T follicular helper cell (primary cell): ENCODE measurements at places on chromosomes 6 and 20.

- no peak for DNase-seq
These were observed 58.1 kb upstream of the SHLD1 start for GRCh38 chr20:5691918-5692618.

- no peak for DNase-seq
These were observed 32.9 kb downstream of the NUDT3 start for GRCh38 chr6:34359418-34360158.

- DNase-seq, result no peak
These were observed 13.0 kb downstream of the ALDH8A1 start for GRCh38 chr6:134936931-134937330.

DNA sequence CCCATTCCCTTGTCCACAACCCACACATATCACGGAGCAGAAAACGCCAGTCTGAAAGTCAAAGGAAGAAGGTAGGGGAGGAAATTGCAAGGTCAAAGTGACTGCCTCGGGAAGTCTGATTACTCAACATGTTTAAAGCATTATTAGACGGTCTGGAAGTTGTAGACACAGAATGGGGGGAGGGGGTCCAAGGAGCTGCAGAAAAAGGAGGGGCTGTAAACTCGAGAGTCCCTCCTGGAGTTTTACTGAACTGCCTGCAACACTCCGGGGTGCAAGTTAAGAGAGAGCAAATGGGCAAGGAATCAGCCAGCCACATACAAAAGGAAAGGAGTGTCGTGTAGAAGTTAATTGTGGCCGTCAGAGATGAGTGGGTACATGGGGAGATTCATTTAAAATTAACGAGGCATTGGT is 417.7 kb upstream of the JARID2 start:
- no peak for DNase-seq

- DNase-seq, result no peak
These were observed 158.0 kb upstream of the PMEPA1 start for GRCh38 chr20:57867807-57868206.

DNA sequence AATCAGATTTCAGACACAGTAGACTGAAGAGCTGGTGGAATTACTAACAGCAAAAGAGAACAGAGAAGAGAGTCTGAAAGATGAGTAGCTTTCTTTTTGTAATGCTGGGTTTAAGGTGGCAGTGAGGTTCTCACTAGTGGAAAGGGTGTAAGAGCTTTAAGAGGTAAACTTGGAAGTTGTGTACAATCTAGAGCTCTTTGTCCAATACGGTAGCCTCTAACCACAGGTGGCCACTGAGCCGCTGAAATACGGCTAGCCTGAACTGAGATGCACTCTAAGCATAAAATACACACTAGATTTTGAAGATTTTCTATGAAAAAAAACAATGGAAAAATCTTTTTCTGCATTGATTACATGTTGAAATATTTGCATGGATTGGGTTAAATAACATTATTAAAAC is 4.0 kb downstream of the ELOVL2 start:
- DNase-seq, result no peak

DNA sequence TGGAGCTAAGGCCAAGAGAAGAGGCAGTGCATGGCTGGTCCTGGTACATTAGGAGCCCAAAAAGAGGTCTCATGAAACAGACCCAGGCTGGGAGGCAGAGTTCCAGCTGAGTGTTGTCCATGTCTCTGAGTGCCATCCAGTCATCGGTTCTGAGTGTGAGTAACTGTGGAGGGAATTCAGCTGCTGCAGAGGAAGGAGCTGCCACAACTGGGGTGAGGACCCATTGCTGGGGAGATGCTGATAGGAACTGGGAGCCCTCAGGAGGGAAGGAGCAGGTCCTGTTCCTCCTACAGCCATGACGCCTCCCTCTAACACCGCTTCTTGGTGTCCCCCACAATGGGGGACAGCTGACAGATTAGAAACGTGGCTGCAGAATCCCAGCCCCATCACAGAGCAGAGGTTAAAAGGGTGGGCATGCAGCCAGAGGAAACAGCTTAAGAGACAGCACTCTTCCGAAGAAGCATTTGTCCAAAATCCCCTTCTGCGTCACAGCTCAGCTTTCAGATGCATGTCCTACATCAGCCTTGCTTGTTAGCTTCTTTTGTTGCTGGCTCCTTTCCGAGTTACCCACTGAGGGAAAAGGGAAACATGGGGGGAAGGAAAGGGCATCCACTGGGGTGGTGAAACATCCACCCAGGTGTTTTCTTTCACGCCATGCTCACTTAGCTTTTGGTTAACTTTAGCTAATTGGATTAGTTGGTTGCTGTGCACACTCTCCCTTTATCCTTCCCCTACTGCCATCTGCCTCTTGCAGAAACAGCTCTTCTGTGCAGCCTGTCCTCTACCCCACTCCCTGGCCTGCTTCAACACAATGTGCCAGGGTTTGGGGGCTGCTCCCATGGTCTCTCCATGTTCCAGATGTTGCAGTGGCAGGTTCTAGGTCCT is 239.2 kb downstream of the SYNDIG1 start:
- DNase-seq, result no peak

- DNase-seq, result peak; percentile 53
These were observed 63.2 kb downstream of the NOL4L start for GRCh38 chr20:32521780-32522525.

DNA sequence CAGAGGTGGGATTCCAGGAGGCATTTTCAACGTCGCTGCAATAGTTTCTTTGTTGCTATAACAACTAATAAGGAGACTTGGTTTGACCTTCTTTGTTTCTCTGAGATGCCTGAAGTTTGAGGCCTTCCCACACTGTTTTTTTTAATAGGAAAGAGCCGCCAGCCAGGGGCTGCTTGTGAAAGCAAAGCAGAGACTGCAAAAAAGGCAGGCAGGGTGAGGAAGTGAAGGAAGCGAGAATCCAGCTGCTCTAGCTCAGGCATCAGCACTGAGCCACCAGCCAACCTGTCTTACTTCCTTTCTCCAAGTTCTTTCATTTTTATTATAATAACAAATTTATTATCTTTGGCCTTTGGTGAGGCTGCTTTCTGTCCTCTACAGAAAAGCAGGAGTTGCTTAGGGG is 179.1 kb downstream of the DOK5 start:
- no peak for DNase-seq

- DNase-seq, result no peak
These were observed 1338.2 kb upstream of the GJE1 start for GRCh38 chr6:140794544-140794943.

- no peak for DNase-seq
These were observed 258 bp downstream of the PHF10 start for GRCh38 chr6:169723991-169724493.

- no peak for DNase-seq
These were observed 12.8 kb downstream of the DLL1 start for GRCh38 chr6:170277893-170278742.

GRCh38 chr6:21750575-21750974 is 157.0 kb downstream of the SOX4 start:
- DNase-seq, result no peak

DNA sequence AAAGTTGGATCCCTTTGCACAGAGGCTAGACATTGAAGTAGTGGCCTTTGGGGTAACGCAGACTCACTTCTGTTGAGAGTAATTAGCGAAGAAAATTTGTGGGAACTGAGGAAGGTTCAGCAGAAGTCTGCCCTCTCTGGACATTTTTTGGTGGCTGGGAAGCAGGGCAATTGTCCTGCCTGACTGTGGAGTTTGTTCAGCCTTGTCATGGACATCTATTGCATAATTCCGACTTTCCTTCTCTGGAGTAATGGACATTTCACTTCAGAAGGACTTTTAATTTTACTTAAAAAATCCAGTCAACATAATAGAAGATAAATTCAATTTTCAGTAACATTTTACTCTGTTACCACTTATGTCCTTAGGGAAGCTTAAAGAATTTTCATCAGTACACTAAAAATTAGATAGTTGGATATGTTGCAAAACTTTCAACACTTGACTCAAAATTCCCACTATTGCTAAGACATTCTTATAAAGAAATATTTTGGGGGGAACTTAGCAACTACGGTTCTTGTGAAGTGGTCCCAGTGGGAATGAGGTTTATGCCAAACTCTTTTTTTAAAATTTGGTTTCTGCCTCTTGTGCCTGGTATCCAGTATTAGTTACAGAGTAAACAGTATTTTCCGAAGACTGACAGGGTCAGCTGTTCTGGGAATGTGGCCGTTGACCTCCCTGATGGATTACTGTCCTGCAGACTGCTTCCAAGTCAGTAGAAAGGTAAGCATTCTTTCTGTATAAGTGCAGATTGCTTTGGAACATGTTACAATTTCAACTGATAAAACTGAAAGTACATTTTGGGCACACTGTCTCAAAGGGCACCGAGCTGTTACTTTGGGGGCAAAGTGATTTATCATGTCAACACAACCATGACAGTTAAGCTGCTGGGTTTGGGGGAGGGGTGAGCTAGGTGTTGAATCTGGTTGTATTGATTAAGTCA is 100.6 kb upstream of the MLIP start:
- no peak for DNase-seq

- no peak for DNase-seq
These were observed 267.6 kb upstream of the SUPT3H start for GRCh38 chr6:45645302-45645701.

DNA sequence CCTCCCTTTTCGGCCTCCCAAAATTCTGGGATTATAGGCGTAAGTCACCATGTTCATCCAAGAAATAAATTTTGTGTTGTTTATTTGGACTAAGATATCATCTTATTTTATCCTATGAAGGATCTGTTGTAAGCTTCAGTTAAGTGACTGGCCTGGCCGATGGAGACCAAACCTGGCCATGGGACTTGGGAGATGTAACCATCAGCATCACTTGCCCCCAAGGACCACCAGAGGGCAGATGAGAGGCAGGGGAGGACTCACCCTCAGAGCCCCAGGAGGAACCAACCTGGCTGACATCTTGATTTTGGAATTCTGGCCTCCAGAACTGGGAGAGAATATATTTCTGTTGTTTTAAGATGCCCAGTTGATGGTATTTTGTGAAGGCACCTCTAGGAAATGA is 266.7 kb downstream of the CDH26 start:
- DNase-seq, result no peak

- DNase-seq, result no peak
These were observed 29.0 kb upstream of the TMEM244 start for GRCh38 chr6:129890164-129890563.

- no peak for DNase-seq
These were observed 288.7 kb downstream of the RNF144B start for GRCh38 chr6:18675881-18676280.

DNA sequence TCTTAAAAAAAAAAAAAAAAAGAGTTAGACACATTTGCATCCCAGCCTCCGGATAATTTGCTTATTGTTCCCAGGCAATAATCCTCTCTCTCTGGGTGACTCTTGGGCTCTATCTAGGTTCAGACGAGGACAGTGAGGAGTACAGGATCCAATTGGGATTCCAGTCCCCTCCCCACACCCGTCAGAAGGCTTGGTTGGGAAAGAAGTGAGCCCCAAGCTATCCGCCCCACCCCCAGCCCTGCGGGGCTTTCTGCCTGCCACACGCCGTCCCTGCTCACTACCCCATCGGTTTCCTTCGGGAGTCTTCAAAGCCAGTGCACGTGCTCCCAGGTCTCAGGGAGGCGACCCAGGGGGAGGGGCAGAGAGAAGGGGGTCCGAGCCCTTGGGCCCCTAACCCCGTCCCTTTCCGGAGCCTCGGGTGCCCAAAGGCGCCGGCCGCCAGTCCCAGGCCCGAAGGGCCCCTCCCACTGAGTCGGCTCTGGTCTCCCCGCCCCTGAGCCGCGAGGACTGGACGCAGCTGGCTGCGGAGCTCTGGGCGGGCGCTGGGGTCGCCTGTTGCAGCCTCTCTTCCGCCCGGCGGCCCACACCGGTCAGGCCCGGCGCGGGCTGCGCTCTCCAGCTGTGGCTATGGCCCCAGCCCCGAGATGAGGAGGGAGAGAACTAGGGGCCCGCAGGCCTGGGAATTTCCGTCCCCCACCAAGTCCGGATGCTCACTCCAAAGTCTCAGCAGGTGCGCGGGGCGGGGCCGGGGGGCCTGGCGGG is 2.5 kb downstream of the MYMX start:
- DNase-seq, result no peak

GRCh38 chr6:132003516-132004178 is 52.5 kb upstream of the CCN2 start:
- no peak for DNase-seq

GRCh38 chr6:17705428-17705777 is 1.3 kb downstream of the NUP153 start:
- no peak for DNase-seq

GRCh38 chr20:48448666-48449600 is 378.9 kb downstream of the PREX1 start:
- no peak for DNase-seq

- no peak for DNase-seq
These were observed 52.6 kb downstream of the THBS2 start for GRCh38 chr6:169200893-169201514.

GRCh38 chr6:42424906-42425474 is 26.7 kb downstream of the TRERF1 start:
- DNase-seq, result no peak

GRCh38 chr6:162685586-162685985 is 42.0 kb downstream of the PRKN start:
- no peak for DNase-seq

- DNase-seq, result peak; percentile 20
These were observed 827 bp downstream of the E2F3 start for GRCh38 chr6:20402342-20403069.

DNA sequence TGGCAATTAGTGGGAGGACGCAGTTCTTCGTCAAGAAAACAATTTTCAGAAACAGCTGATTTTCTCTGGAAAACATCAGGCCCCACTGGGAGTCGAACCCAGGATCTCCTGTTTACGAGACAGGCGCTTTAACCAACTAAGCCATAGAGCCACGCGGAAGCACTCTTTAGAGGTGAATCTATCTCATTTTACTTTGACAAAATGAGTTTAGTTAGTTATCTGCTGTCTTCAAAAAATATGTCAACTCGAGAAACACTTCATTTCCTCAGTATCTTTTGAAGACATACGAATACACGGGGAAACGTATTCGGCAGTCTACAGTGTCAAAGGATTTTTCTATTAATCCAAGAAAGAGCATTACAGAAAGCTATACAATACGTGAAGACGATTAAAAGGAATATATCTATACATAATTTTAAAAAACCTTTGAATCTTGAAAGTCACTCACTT is 26.7 kb downstream of the GPX6 start:
- DNase-seq, result no peak

DNA sequence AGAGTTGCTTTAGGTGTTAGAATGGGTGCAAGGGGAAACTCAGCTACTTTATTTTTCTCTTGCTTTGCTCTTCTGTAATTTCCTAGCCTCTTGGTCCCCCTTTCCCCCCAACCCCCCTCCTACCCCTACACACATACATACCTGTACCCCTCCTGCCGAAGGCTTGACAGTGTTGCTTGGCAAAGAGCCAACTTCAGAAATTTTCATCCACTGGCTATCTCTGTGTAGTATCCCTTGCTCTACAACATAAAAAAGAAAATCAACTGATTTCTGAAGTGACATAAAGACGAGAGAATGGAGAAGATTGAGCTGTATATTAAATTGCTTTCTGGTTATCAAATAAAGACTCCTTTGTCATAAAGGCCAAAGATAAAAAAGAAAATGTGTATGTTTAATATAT is 498.1 kb upstream of the SOX4 start:
- DNase-seq, result no peak

DNA sequence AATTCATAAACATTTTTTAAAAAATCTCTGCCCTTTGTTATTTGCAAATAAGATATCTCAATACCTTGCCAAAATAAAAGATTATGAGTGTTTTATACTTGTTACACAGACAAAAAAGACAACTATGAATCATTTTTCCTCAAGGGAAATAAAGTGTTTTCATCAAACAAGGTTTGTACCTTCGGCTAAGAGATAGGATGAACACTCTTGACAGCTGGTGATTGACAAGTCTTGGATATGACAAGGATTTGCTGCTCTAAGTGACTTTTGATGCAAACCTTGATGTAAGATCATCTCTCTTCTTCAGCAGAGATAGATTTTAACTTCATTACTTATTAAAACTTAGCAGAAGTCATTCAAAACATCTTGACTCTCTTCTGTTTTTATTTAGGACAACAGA is 514.3 kb upstream of the IRAK1BP1 start:
- DNase-seq, result no peak

- DNase-seq, result no peak
These were observed 14.8 kb upstream of the CHMP4B start for GRCh38 chr20:33796263-33796906.
